ENCODE measurements at places on chromosomes 2 and 18. TPM values are rescaled to one million over a fixed set of nuclear protein-coding genes. Genes with fewer than 3 reads are reported as not detected.

- no peak for DNase-seq
These were observed 37.4 kb downstream of the NCK2 start for GRCh38 chr2:105782123-105782522.

Gene HTR2B
- 0.22 TPM for total RNA-seq

DNA sequence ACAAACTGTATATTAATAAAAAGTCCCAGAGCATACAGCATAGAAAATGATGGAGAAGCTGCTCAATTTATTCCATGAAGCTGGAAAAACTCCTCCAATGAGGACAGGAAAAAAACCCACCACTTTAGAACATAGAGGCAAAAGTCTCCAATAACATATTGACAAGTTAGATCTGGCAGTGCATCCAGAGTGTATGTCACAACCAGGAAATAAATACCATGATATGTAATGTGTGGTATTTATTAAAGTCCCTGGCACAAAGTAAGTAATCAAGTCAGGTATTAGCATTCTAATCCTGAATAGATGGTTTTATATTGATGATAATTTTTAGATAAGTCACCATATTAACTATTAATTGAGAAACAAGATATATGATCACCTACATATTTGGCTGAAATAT lies 427.3 kb upstream of the HS6ST1 start:
- DNase-seq: no peak

Gene REG1B
- total RNA-seq: not detected

DNA sequence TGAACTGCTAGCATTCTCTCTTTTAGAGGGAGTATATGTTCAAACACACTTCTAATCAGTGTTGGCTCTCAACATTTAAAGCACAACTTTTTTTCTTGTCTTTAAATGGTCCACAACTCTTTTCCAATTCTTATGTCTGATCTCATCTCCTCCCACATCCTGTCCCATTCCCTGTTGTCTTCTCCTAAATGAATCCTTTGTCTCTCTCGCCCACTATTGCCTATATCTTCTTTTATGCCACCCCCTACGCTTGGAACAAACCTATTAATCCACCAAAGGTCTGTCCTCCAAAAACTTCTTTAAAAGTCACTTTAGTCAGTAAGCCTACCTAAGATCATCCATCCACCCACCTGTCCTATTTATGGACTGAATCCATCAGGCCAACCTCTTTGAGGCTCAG lies 235.5 kb upstream of the SMAD7 start:
- DNase-seq: no peak

DNA sequence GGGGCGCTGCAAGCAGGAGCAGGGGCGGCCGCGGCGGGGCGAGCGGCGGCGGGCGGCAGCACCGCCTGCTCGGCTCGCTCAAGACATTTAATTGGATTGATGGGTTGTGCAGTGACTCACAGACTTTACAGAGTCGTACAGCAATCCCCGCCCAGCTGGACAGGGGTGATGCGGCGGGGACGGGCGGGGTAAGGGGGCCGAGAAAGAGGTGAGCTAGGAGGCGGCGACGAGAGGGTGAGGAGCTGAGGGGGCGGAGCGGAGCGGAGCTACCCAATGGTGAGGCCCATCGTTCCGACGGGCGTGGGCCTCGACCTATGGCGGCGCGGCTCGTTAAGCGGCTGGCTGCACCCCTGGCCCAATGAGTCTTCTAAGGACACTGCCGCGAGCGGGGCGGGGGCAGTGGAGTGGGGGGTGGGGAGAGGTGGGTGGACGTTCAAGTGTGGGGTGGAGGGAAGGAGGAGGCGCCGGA lies 97.1 kb upstream of the SERTAD2 start:
- peak; percentile 100 for DNase-seq

- DNase-seq: no peak
These were observed 811 bp upstream of the SCG2 start for GRCh38 chr2:223602972-223603371.

GRCh38 chr18:5895876-5896740 lies 786 bp upstream of the TMEM200C start:
- DNase-seq: peak; percentile 56

GRCh38 chr2:54629914-54630857 lies 93.3 kb upstream of the EML6 start:
- DNase-seq: no peak

Gene ASB18
- total RNA-seq: 4.7 TPM

DNA sequence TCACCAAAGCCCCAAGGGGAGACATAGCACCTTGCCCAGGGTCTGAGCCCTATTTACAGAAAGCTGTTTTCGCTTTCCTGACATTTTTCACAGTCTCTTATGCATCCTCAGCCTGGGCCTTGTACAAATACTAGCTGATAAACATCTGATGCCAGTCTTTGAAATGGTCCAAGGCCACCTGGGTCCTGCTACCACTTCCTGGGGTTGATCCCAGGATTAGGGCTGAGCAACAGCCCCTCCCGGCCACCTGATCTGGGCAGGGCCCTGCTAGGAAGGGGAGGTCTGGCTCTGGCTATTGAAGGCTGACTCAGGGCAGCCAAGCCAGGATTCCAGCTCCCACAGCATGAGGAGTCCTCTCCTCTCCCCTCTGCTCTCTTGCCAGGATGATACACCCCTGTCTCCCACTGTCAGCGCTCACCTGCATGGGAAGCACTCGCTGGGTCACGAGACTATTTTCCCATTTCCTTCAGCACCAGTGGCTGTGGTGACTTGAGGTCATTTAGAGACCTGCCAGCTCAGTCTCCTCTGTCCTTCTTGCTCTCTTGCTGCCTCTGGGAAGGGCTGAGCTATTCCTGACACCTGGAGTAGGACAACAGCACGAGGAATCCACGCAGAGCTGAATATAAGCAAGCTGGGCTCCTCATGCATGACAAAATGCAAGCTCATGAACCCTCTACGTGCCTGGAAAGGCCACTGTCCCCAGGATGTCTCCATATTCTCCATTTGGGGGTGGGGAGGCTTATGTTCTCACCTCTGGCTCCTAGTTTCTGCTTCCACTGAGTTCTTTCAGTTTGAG lies 53.0 kb upstream of the LGALSL start:
- DNase-seq: no peak
